ENCODE measurements at places on chromosomes 6 and 20.

DNA sequence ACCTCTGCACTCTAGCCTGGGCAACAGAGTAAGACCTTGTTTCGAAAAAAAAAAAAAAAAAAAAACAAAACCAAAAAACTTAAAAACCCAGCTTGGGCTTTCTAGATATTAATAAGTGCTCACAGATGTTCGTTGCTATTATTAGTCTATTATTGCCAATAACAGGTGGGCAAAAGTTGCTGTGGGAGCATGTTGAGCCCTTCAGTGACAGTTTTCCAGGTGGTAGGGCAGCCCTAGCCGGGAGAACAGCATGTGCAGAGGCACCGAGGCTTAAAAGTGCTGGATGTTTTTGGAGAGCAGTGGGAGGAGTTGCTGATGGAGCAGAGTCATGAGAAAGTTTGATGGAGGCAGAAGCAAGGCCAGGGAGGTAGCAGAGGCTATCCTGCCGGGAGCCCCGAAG lies 4.4 kb downstream of the PPP1R16B start:
- DNase-seq, result no peak

- no peak for DNase-seq
Observed at GRCh38 chr6:106823732-106824351, 150.7 kb downstream of the CD24 start.

DNA sequence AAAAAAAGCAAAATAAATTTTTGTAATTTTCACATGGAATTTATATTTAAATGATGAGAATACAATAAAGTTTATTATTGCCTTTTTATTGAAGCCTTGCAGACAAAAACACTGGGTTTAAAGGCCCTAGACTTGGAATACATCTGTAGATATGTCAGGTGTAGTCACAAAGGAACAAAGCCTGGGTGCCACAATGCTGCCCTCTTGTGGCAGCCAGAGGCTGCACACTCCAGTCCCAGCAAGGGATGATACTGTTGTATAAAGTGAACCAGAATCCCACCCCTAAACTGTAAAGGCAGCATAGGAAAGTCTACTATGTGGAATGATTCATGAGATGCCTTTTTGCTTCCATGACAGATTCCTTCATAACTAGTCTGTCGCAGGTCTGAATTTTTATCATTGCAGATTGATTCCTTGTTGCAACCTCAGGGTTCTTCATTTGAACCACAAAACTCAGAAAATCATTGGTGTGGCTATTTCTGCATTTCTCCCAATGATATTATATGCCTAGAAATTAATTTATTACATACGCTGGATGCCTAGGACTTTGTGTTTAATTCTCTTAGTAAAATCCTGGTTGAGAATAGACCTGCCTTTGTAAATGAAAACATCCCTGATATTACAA lies 37.0 kb downstream of the MAK start:
- peak; percentile 59 for DNase-seq

DNA sequence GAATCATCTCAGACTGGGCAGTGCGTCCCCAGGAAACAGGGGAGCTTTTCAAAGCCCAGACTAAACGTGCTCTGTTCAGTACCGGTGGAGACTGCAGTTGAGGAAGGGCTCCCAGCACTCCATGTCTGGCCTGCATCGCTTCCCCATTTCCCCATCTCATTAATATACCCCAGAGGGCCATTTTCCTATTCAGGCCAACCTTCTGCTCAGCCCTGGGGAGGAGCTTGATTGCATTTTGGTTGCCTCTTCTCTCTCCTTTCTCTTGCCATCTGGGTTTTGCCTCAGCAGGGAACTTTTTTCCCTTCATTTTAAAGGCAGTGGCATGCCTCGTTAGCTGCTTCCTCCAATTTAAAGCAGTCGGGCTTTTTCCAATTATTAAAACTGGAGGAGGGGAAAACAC lies 394.3 kb upstream of the SOX4 start:
- no peak for DNase-seq

DNA sequence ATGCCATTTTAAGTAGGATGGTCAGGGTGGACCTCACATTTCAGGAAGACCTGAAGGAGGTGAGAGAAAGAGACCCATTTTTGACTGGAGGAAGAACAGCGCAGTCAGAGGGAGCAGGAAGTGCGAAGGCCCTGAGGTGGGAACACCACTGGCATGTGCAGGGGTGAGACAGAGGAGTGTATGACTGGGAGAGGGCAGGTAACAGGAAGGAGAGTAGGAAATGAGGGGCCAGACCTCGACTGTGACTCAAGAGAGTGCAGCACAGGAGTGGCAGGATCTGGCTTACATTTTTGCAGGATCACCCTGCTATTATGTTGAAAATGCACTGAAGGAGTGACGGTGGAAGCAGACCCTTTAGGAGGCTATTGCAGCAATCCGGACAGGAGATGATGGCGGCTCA lies 117.7 kb upstream of the CDYL start:
- no peak for DNase-seq

- no peak for DNase-seq
Observed at GRCh38 chr20:47781632-47782031, 3.6 kb downstream of the SULF2 start.

- DNase-seq, result no peak
Observed at GRCh38 chr20:631101-631500, 21.0 kb upstream of the TCF15 start.

- no peak for DNase-seq
Observed at GRCh38 chr6:129059650-129060049, 176.7 kb downstream of the LAMA2 start.

- no peak for DNase-seq
Observed at GRCh38 chr6:168300975-168301647, 18.5 kb downstream of the DACT2 start.

DNA sequence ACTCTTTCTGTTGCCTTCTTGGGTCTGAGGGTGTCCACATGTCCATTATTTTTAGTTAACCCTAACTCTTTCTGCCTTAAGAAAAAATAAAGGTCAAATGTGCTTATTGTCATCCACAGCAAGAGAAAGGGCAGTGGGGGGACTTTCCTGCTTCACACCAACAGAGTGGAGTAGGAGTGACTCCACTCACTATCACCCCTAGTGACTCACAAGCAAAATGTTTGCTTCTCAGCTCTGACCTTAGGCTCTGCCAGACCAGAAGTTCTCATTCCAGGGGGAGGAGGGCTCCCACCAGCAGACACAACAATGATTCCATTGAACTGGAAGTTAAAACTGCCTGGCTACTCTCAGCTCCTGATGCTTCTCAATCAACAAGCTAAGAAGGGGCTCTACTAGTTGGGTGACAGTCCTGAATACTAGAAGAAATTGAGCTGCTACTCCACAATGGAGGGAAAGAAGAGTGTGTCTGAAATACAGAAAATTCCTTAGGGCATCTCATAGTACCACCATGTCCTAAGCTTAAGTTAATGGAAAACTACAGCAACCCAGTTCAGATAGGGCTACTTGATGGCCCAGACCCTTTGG lies 83.9 kb upstream of the AFDN start:
- DNase-seq, result no peak

- DNase-seq, result no peak
Observed at GRCh38 chr6:133542056-133542821, 301.1 kb downstream of the EYA4 start.

Measured in hepatic stellate cell (primary cell).